ENCODE measurements at places on chromosomes 12 and 14.

GRCh38 chr12:132456186-132456943 lies 33.6 kb upstream of the FBRSL1 start:
- DNase-seq: no peak

DNA sequence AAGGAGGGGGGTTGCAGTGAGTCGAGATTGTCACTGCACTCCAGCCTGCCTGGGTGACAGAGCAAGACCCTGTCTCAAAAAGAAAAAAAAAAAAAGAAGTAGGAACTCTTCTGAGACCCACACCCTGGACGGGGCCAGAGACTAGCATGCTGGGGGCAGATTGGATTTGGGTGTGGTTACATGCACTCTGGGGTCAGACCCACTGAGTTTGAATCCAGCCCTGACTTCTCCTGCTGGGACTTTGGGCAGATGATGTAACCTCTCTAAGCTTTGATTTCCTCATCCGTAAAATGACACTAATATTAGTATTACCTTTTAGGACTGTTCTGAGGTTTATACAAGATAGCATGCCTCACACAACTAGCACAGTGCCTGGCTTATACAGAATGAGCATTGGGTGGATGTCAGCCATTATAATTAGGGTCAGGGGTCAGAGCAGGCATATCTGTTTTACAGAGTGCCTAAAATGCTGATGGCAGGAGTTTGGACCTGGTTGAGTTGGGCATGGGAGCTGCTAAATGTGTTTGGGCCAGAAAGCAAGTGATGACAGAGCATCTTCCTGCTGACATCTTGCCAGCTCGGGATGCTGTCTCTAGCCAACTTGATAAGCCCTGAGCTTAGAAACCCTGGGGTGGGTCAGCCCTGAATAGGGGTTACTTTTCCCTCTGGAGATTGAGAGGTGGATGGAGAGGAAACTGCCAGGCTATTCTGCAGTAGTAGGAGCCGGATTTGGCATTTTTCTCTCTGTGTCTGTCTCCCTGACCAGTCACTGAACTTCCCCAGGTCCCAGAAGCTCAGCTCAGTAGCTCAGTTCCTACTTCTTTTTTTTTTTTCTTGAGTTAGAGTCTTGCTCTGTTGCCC lies 15.5 kb downstream of the TPCN1 start:
- DNase-seq: no peak

DNA sequence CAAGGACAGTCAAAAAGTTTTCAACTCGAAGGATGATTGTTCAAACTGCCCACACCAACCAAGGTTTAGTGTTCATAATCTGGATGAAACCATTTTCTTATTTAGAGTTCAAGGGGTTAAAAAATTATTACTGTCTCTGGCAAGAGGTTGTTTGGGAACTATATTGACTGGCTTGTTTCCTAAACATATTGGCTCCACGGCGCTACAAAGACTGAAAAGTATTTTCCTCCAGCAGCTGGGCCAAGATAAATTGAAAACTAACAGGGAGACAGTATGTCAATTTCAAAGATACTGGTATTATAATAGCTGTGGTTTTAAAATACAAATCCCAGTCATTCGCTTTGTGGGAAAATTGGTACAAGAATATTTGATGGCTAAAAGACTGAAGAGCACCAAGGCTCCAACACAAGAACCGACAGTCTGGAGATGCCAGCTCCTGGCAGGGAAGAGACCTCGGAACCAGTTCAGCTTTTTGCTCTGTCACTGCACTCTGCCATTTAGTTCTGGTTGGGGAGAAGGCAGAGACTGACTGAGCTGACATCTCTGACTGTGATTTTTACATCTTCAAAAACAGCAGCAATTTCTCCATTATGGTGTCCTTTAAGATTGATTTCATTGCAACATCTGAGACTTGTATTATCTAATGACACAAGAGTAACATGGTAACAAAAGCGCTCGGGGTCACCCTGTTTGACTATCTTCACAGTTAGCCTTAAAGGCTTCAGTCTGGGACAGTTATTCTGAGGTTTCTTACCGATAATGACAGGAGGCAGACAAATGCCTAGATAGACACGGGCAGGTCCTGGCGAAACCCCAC lies 62.0 kb downstream of the ST8SIA1 start:
- DNase-seq: no peak

GRCh38 chr14:71625891-71626701 lies 306.1 kb upstream of the RGS6 start:
- DNase-seq: no peak

DNA sequence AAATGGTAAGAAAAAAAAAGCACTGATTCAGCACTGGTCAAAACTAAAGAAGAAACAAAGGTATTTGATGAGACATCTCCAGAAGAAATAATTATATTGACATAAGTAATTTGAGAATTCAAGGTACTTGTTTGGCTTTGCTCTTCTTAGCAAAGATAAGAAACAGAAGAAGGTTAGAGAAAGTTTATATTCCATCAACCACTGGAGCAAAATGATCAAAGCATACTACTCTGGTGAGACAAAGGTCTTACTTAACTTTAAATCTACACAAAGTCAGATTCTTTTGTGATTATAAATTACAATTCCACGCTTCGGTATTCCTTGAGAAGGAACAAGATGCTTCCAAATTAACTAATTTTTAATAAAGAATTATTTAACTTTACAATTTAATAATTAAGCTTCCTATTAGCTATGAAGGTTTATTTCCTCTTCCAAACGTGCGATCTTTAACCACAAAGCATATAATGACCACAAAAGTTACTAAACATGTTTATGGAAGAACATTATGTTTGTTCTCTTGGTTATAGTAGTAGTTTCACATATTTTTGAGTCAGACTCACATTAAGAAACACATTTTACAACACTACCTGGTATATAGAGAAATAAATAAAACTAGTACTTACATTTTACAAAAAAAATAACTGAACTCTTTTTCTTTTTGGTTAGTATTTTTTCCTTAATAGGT lies 53.4 kb downstream of the METTL25 start:
- DNase-seq: no peak

DNA sequence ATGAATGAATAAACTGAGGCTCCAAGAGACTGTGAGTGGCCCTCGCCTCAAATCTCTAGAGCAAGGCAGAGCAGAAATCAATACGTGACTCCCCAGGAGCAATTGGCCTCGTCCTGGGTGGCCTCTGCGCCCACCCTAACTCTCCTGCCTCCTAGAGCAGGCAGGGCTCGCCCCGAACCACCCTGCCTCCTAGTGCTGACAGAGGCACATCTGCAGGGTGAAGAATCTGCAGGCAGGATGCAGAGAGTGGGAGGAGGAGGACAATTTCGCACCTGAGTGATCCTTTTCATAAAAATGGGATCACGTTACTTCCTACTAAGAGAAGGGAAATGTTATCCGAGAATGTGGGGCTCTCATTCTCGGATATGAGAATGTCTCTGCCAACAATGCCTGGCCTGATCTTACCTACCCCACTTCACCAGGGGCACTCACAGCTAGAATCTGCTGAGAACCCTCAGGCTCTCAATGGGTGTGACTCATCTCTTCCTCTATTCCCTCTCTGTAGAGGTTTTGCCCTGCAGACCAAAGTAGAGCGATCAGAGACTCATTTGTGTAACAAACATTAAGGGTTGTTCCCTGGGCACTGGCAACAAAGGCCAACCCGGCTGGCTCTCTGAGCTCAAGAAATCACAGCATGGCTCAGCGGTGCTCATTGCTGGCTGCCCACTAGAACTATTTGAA lies 61.7 kb upstream of the BCL2L14 start:
- no peak for DNase-seq

DNA sequence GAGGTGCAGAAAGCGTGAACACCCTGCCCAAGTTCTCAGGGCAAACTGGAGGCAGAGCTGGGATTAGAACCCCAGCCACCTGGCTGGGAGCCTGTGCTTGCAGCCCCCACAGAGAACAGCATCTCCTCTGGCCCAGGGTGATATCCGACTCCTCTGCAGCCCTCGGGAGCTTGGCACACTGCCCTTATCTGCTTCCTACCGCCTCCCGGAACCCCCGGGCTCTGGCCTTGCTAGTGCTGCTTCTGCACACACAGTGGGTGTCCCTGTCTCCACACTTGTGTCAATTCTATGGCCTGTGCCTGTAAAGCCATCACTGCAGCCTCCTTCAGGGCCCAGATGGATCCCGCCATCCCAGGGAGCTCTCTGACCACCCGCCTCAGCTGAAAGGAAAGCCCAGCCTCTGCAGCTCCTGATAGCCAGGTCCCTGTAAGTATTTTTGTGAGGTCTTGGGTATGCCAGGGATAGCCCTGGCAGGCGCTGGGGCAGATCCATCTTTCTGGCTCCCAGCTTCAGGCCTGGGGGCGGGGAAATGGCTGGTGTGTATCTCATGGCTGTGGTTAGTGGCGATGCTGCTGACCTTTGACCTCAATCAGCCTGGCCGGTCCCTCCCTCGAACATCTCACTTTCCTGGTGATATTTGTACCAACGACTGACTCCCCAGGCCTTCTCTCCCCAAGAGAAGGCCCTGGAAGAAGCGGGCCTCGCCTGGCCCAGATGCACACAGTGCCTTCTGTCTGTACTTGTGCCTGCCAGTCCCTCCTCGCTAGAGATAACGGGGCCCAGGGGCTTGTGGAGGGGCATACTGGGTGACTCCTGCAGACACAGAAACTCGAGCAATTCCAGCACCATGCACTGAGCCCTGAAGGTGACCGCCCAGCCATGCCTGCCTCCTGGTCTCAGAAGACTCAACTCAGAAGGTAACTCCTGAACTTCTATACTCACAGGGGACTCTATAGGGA lies 183.8 kb downstream of the CALM1 start:
- no peak for DNase-seq

- DNase-seq: no peak
Observed at GRCh38 chr12:57250956-57251355, at the start of gene STAC3. Gene STAC3, minus strand, starts transcription at chr12:57251187. Its CDS starts 1,551 bp downstream, at chr12:57249636.

DNA sequence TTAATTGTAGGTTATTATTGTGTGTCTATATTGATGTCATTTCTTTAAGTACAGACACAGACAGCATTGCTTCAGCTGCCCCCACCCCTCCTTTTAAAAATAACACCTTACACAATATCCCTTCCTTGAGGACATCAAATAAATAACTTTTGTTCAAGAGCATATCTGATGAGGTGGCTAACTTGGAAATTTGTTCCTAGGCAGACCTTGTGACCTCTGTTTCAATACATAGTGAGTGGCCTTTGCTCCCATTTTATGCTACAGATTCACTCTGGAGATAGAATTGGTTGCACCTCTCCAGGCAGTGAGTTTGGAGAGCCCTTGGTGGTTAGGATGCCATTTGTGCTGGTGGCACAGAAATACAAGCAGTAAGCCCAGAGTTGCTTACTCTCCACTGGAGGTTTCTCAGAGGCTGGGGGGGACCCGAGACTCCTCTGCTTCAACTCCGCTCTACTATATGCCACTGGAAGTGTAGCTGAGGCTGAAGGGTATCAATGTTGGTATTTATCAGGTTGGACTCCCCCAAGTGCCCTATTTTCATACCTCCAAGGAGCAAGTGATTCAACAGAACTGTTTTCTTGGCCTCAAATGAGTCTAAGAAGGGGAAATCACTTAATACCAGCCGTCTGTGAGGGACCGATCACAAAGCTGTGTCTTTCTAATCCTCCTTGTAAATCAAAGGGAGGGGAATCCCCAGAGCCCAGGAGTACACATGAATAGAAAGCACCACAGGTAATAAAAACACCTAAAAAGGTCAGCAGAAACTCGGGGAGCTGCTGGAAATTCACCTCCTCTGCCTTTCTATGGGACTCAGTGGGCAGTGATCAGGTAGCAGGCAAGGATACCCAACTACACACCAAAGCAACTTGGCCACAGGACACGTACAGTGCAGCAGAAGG lies 463.1 kb downstream of the RAD51B start:
- DNase-seq: peak; percentile 17

Data from central memory CD8-positive, alpha-beta T cell (primary cell).